Chondrocyte (in vitro differentiated cells): ENCODE measurements at places on chromosomes 6 and 20.

- H3K4me3 ChIP-seq: no peak overlapping the region
- H3K36me3 ChIP-seq: no peaks in the 10 kb centered on the region
- no peak for DNase-seq
- peaks cover 24% of the 10 kb centered on the region for H3K27me3 ChIP-seq
Measured at GRCh38 chr20:38825571-38825900, 20.0 kb downstream of the PPP1R16B start.

- no peaks in the 10 kb centered on the region for H3K4me1 ChIP-seq
- no peak for DNase-seq
- peaks cover 2% of the 10 kb centered on the region for H3K36me3 ChIP-seq
- H3K4me3 ChIP-seq: no peak overlapping the region
Measured at GRCh38 chr6:41269716-41270115, 16.8 kb downstream of the TREM1 start.

DNA sequence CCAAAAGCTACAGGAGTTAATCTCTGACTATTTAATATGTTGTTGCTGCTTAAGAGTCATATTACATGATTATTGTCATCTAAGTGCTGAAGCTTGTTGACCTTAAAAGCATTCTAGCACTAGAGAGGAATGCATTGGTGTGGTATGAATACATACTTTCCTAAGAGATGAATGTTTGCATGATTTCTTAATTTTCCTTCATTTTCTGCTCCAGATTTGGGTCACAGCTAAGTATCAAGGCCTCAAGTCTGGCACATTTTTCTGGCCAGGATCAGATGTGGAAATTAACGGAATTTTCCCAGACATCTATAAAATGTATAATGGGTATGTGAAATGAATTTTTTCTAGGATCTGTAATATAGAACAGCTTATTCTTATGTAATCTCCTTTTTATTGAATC lies 53.6 kb downstream of the ENPP1 start:
- peak overlapping the region; percentile 37 for H3K27ac ChIP-seq
- no peaks in the 10 kb centered on the region for H3K27me3 ChIP-seq
- no peak overlapping the region for H3K4me3 ChIP-seq
- peaks cover 56% of the 10 kb centered on the region for H3K4me1 ChIP-seq
- no peaks in the 10 kb centered on the region for H3K36me3 ChIP-seq
- no peak for DNase-seq

- H3K27ac ChIP-seq: peak overlapping the region; percentile 24
- peaks cover 63% of the 10 kb centered on the region for H3K4me1 ChIP-seq
- no peak overlapping the region for H3K4me3 ChIP-seq
- H3K36me3 ChIP-seq: no peaks in the 10 kb centered on the region
- no peaks in the 10 kb centered on the region for H3K27me3 ChIP-seq
- no peak for DNase-seq
Measured at GRCh38 chr6:156982168-156982567, 205.0 kb downstream of the ARID1B start.

DNA sequence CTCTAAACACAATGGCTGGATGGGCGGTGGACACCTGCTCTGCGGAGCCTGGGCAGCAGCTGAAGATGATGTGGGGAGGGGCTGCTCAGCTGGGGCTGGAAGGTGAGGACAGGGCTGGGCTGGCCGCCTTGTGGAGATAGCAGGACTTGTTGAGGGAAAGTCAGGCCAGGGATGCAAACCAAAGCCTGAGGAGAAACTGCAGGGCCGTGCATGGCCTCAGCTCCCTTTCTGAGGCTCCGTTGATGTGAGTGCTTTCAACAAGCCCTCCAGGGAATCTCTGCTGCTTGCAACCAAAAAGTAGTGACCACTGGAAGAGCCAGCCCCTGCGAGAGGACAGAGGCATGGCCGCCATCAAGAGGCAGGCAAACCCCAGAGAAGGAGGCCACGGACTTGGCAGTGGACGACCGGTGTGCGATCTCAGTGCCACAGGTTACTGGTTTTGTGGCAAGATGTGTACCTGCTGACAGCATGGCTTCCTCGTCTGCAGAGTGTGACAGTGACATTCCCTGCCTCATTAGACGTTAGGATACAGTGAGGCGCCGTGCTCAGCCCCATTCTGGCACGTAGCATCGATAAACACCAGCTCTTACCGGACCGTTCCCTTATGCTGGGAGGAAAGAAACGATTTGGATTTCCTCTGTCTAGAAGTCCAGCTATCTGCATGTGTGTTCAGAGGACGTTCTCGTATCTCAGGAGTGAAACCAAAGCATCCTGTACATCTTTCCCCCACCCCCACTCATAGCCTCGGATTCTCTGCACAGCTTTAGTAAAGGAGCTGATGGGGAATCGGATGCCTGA lies 37.9 kb downstream of the ERMARD start:
- no peaks in the 10 kb centered on the region for H3K36me3 ChIP-seq
- DNase-seq: no peak
- H3K4me1 ChIP-seq: peaks cover 27% of the 10 kb centered on the region
- peak overlapping the region; percentile 75 for H3K4me3 ChIP-seq

DNA sequence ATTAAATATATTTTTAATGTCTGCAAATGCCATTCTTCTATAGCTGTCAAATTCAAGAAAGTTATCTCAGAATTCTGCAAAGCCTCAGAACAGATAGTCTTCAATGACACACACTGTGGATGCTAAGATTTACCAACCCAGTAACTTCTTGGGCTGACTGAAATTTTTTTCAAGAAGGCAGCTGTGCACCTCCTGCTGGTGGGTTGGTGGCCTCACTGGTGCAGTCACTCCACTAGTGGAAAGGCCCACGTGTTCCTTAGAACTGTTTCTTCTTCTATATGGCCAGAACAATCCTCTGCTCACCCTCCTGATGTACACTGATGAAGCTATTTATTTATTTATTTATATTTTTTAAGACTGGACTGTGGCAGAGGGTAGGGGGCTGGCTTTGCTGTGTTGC lies 28.1 kb upstream of the MTCL3 start:
- no peak for DNase-seq
- H3K4me1 ChIP-seq: peaks cover 18% of the 10 kb centered on the region
- no peak overlapping the region for H3K27ac ChIP-seq
- no peaks in the 10 kb centered on the region for H3K36me3 ChIP-seq
- no peak overlapping the region for H3K4me3 ChIP-seq
- peaks cover 10% of the 10 kb centered on the region for H3K27me3 ChIP-seq
